Immature natural killer cell (primary cell): ENCODE measurements at places on chromosomes 16 and 17. TPM values are rescaled to one million over a fixed set of nuclear protein-coding genes. Genes with fewer than 3 reads are reported as not detected.

ABCC3 gene
- 1.2 TPM for polyA plus RNA-seq

TPSG1 gene
- not detected for polyA plus RNA-seq

DNA sequence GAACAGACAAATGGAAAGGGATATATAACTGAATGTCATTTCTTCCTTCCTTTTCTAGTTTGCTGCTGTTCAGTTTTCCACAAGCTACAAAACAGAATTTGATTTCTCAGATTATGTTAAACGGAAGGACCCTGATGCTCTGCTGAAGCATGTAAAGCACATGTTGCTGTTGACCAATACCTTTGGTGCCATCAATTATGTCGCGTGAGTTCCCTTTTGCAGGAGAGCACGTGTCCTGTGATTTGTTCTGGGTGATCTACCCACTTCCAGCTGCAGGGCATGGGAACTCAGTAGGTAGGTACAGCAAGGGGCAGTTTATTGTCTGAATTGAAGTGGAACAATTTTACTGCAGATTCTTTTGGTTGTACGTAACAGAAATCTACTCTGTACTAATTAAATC, 8.8 kb downstream of the ITGAL start:
- no peaks in the 10 kb centered on the region for H3K27me3 ChIP-seq
- H3K4me3 ChIP-seq = no peak overlapping the region
- no peak for DNase-seq
- peaks cover 22% of the 10 kb centered on the region for H3K36me3 ChIP-seq
- peaks cover 62% of the 10 kb centered on the region for H3K4me1 ChIP-seq

GRCh38 chr16:69466547-69466946, 42.1 kb downstream of the CYB5B start:
- H3K4me3 ChIP-seq = no peak overlapping the region
- peaks cover 52% of the 10 kb centered on the region for H3K4me1 ChIP-seq
- DNase-seq = no peak
- H3K36me3 ChIP-seq = peaks cover 17% of the 10 kb centered on the region
- H3K27ac ChIP-seq = peak overlapping the region; percentile 92

- DNase-seq = no peak
- no peak overlapping the region for H3K4me3 ChIP-seq
- H3K4me1 ChIP-seq = no peaks in the 10 kb centered on the region
- peaks cover 7% of the 10 kb centered on the region for H3K27me3 ChIP-seq
Observed at GRCh38 chr16:47057630-47057993, 84.1 kb upstream of the DNAJA2 start.

NOG gene
- not detected for polyA plus RNA-seq

KRTAP9-2 gene
- polyA plus RNA-seq = not detected

DNA sequence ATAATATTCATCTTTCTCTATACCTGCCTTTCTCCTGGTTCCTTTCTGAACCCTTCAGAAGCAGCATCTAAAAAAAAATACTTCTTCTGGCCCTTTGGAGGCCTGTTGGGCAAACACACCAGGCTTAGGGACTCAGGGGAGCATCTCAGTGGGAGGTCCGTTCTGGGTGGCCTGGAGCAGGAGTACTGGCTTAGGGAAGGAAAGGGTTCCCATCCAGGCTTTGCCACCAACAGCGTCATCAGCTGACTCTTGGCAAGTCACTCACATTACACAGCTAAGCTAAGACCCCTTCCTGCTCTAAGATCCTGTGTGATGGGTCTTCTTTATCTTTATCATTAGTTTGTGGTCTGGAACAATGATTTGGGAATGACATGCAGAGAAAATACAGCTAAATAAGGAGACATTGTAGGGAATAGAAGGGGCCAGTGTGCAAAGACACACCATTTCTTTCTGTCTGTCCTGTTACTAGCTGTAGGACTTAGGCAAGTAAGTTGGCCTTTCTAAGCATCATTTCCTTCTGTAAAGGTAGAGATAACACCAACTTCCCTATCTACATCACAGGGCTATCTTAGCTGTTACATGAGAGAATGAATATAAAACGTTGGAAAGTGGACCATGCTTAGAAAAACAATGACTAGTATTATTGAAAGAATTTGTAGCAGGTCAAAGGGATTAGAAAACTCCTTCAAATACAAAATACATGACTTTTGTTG, 9.9 kb downstream of the PCTP start:
- no peak overlapping the region for H3K4me3 ChIP-seq
- peaks cover 16% of the 10 kb centered on the region for H3K4me1 ChIP-seq
- no peak overlapping the region for H3K27ac ChIP-seq
- H3K36me3 ChIP-seq = no peaks in the 10 kb centered on the region
- no peaks in the 10 kb centered on the region for H3K27me3 ChIP-seq
- no peak for DNase-seq

GRCh38 chr17:38431346-38432145, 3.3 kb downstream of the ARHGAP23 start:
- no peak overlapping the region for H3K4me3 ChIP-seq
- DNase-seq = no peak
- H3K27ac ChIP-seq = no peak overlapping the region
- no peaks in the 10 kb centered on the region for H3K27me3 ChIP-seq

- H3K4me1 ChIP-seq = peaks cover 20% of the 10 kb centered on the region
- peaks cover 3% of the 10 kb centered on the region for H3K36me3 ChIP-seq
- no peak overlapping the region for H3K27ac ChIP-seq
Observed at GRCh38 chr16:56684926-56685590, 2.8 kb downstream of the MT1X start.

- no peaks in the 10 kb centered on the region for H3K36me3 ChIP-seq
- DNase-seq = no peak
- no peaks in the 10 kb centered on the region for H3K27me3 ChIP-seq
Observed at GRCh38 chr16:627454-628239, 3.1 kb upstream of the WFIKKN1 start.

- peaks cover 100% of the 10 kb centered on the region for H3K4me1 ChIP-seq
- H3K36me3 ChIP-seq = peaks cover 11% of the 10 kb centered on the region
- H3K4me3 ChIP-seq = peak overlapping the region; percentile 89
- DNase-seq = no peak
- peak overlapping the region; percentile 99 for H3K27ac ChIP-seq
Observed at GRCh38 chr16:50273888-50274325, 7.6 kb downstream of the ADCY7 start.

DNA sequence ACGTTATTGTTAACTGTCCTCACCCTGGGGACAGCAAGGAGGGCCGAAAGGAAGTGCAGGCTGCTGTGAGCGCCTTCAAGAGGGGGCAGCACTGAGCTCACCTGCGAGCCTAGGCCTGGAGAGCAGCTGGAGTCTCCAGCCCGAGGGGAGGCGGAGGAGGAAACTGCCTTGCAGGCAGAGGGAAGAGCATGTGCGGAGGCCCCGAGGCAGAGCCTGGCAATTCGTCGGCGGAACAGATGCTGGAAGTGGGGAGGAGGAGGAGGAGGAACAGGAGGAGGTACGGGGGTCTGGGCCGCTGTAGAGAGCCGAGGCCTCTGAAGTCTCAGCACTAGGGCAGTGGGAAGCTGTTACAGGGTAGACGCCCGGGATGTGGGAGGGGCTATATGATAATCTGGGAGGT, 49.6 kb upstream of the PLCG2 start:
- peak overlapping the region; percentile 74 for H3K4me3 ChIP-seq
- peaks cover 1% of the 10 kb centered on the region for H3K27me3 ChIP-seq
- H3K36me3 ChIP-seq = no peaks in the 10 kb centered on the region
- no peak for DNase-seq

DNA sequence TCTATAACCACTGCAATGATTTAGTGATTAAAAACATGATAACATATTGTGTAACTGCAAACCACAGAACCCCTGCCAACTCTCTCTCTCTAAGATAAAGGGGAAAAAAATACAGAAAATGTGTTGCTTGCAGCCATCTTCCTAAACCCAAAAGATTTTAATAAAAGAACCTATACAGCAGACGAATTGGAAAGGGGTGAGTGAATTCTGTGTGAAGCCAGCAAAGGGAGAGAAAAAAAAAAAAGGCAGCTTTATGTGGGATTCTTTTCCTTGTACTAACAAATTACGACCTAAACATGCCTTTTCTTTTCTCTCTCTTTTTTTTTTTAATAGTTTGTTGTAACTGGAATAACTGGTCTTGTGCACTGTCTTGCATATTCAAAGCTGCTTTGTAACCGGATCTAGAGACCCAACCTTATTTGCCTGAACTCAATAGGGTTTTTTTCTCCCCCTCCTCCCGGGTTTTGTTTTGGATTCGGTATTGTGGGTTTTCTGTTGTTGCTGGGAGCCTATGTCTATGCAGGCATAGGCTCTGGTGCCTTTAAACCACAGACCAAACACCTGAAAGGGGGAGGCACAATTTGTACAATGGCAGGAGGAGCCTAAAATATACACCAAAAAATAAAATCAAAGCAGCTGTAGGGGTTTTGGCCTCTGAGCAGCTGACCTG, 7.0 kb upstream of the ZFHX3 start:
- no peak overlapping the region for H3K27ac ChIP-seq
- peaks cover 33% of the 10 kb centered on the region for H3K4me1 ChIP-seq
- peaks cover 10% of the 10 kb centered on the region for H3K27me3 ChIP-seq
- peaks cover 4% of the 10 kb centered on the region for H3K36me3 ChIP-seq

DNA sequence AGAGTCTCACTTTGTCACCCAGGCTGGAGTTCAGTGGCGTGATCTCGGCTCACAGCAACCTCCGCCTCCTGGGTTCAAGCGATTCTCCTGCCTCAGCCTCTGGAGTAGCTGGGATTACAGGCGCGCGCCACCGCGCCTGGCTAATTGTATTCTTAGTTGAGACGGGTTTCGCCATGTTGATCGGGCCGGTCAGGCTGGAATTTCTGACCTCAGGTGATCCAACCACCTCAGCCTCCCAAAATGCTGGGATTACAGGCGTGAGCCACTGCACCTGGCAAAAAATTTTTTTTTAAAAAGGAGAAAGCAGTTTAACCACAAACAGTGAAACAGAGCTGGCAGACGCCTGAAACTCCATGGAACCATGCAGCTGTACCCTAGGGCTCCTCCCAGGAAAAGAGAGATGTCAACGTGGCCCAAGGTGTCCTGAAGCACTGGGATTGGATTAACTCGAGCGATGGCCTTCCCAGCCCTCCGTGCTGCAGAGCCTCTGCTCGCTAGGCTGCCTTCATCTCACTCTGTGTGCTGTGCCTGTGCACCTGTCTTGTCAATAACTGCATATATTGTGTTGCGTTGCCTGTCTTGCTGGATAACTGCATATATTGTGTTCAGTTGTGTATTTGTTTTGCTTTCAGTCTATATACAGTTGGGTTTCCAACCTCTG, 29.6 kb upstream of the FOXK2 start:
- no peak for DNase-seq
- H3K36me3 ChIP-seq = peaks cover under 1% of the 10 kb centered on the region
- H3K27ac ChIP-seq = peak overlapping the region; percentile 1
- no peak overlapping the region for H3K4me3 ChIP-seq
- H3K27me3 ChIP-seq = peaks cover 10% of the 10 kb centered on the region

SKAP1 gene
- polyA plus RNA-seq = 329 TPM

GRCh38 chr16:52617591-52617990, 70.6 kb upstream of the TOX3 start:
- no peak overlapping the region for H3K4me3 ChIP-seq
- no peak overlapping the region for H3K27ac ChIP-seq
- peaks cover 5% of the 10 kb centered on the region for H3K27me3 ChIP-seq
- no peaks in the 10 kb centered on the region for H3K36me3 ChIP-seq

DNA sequence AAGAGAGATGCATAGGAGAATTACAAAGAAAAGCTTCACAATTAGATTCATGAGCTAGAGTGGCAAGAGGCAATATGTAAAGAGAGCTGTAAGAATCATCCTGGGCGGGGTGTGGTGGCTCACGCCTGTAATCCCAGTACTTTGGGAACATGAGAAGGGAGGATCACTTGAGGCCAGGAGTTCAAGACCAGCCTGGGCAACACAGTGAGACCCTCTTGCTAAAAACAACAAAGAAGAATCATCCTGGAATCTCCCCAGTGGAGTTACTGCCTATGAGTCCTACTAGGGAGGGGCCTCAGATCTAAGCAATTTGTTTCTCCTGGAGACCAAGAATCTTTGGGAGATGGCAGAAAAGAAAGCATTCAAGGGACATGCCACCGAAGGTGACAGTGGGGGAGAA, 119.1 kb downstream of the HIC1 start:
- H3K27ac ChIP-seq = peak overlapping the region; percentile 41
- DNase-seq = no peak
- peaks cover 2% of the 10 kb centered on the region for H3K27me3 ChIP-seq
- peaks cover 52% of the 10 kb centered on the region for H3K4me1 ChIP-seq
- no peak overlapping the region for H3K4me3 ChIP-seq
- H3K36me3 ChIP-seq = peaks cover 33% of the 10 kb centered on the region

DNA sequence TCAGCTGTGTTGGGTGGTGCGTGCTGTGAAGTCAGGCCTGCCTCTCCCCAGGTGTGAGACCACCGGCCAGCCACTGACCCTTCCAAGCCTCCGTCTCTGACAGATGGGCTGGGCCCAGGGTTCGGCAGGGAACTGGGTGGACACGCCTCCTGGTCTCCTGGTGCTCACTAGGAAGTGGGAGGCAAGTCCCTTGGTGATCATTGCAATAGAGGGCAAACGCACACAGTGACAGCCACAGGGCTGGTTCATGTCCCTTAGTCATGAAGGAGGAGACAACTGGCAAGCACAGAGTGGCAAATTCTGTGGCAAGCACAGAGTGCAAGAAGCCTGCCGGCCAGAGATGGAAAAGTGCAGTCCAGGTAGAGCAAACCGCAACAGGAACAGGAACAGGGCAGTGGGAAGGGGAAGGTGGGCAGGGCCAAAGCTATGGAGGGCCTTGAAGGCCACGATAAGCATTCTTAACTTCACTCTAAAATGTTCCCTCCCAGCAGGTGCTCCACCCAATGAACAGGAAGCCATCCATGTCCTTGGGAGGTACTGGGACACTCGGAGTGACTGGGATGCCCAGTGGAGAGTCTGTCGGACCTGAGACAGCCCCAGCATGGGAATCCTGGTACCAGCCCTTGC, 21.9 kb downstream of the USP7 start:
- no peak overlapping the region for H3K27ac ChIP-seq
- no peak for DNase-seq
- H3K36me3 ChIP-seq = no peaks in the 10 kb centered on the region
- H3K4me3 ChIP-seq = peak overlapping the region; percentile 64
- H3K4me1 ChIP-seq = peaks cover 100% of the 10 kb centered on the region
- peaks cover 4% of the 10 kb centered on the region for H3K27me3 ChIP-seq

- peaks cover 2% of the 10 kb centered on the region for H3K27me3 ChIP-seq
- peak overlapping the region; percentile 35 for H3K27ac ChIP-seq
- H3K4me3 ChIP-seq = no peak overlapping the region
- no peak for DNase-seq
Observed at GRCh38 chr17:48282303-48282702, 147.7 kb downstream of the SKAP1 start.

DNA sequence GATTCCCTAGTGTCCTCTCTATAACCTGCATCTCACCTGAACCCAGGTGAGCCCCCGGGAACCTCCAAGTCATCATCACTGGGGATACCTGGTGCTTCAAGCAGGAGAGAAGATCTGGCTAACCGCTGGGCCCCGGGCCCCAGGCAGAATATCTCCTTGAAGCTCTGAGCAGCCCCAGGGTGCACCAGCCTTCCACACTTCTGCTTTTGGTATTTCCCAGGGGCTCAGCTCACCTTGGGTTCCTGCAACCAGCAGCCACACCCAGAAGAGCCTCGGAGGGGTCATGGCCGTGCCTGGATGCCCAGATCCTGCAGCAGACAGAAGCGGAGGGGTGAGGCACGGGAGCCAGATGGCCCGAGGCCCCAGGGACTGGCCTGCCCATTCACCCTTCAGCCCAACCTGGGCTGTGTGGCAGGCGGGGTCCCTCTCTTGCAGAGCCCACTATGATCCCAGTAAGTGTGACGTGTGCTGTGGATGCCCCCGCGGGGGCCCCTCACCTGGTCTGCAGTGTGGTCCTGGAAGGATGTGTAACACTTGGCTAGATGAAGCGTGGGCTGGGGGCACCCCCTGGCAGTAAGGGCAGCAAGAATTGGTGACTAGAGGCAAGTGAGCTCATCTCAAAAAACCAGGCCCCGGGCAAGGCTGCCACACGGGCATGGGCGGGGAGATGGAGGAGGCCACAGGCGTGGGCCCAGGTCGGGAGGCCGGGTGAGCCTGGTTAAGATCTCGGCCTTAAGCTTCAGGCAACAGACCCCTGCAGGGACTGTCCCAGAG, 2.6 kb downstream of the LGALS3BP start:
- H3K36me3 ChIP-seq = no peaks in the 10 kb centered on the region
- H3K4me1 ChIP-seq = no peaks in the 10 kb centered on the region
- no peak overlapping the region for H3K4me3 ChIP-seq
- DNase-seq = no peak
- no peaks in the 10 kb centered on the region for H3K27me3 ChIP-seq
